H7 (cell line): ENCODE measurements at places on chromosomes 11 and 22. TPM values are rescaled to one million over a fixed set of nuclear protein-coding genes. Genes with fewer than 3 reads are reported as not detected.
A peak's percentile ranks its signal among the peaks of the same experiment; 100 is the strongest.

DNA sequence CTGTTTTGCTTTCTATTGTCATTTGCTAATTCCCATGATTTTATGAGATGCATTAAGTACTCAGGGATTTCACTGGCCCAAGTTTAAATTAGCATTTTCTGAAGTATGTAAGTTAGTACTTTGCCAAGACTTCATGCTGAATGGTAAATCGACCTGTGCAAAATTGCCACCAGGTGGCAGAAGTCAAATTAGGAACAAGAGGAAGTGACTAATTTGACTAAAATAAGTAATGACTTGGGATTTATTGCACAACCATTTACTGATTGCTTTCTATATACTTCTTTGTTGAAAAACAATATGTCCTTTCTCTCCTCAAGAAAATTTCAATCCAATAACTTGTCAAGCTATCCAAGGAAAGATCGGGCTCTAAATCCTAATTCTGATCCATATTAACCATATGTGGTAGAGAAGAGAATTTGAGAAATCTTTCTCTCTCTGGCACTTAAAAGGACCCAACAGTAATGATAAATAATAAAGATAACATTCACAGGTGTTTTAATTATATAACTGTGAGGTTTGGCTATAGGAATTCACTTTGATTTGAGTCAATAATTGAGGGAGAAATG is 253.7 kb upstream of the CHORDC1 start:
- DNase-seq: no peak

DNA sequence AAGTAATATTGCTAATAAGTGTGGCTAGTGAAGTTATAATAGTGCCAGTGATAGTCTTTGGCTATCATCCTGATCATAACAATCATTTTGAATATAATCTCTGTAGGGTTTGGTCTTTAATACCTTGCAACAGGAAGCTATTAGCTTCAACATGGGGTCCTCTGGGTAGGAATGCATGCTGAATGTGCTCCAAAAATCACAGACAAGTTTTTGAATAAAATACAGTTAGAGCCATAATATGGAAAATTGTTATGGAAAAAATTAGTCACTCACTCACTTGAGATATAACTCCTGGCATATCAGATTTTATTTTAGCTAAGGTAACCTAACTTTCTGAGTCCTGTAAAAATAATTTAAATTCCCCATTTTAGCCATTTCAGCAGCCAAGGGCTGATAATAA is 95.4 kb upstream of the MTMR2 start:
- no peak for DNase-seq

Gene KCNK4
- not detected in 2 replicates for total RNA-seq

DNA sequence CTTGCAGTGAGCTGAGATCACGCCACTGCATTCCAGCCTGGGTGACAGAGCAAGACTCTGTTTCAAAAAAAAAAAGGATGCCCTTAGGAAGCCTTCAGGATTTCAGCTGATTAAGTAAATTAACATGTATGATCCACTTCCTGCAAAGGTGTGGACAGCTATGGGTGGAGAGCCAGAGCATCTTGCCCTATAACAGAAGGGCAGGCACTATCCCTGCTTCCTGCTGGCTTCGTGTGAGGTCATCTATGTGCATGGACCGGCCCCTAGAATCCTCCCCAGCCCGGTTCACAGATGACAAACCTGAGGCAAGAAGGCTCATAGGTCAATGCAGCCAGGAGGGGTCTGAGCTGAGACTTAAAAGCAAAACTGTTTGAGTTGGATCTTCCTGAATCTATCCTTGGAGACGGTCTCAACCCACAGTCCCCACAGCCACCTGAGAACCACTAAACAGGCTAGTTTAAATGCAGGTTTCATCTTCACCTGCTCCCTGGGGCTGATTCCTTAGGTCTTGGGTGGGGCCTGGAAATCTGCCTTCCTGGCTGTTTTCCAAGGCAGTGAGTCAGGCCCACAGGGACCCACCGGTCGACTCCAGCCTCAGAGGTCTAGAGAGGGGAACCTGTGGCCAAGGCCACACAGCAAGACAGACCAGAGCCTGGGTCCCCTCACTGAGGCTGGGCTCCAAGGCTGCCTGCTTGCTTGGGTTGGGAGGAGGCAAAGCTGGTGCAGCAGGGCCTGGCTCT is 55.2 kb upstream of the MPEG1 start:
- no peak for DNase-seq

DNA sequence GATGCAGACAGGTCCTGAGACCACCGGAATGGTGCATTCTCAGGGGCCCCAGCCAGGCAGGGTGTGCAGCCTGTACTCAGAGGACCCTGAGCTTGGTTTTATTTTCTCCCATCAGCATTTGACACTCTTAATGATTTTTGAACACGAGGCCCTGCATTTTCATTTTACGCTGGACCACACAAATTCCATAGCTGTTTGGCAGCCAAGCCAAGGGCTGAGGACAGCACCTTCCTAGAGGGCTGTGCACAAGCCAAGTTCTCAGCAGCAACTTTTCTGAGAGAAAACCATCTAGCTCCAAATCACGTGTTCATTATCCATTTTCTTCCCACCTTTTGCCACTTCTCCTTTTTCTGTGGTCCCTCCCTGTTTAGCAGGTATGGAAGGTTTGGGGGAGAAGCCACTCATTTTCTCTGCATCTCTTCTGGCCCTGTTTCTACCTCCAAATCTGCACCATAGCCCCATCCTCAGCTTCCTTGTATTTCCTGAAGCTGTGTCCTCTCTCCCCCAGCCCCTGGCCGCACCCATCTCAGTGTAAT is 60.4 kb downstream of the TRAF6 start:
- DNase-seq: no peak

- no peak for DNase-seq
These were observed 13.5 kb upstream of the FTH1 start for GRCh38 chr11:61980783-61981541.

Gene CDHR5
- not detected in 2 replicates for total RNA-seq

DNA sequence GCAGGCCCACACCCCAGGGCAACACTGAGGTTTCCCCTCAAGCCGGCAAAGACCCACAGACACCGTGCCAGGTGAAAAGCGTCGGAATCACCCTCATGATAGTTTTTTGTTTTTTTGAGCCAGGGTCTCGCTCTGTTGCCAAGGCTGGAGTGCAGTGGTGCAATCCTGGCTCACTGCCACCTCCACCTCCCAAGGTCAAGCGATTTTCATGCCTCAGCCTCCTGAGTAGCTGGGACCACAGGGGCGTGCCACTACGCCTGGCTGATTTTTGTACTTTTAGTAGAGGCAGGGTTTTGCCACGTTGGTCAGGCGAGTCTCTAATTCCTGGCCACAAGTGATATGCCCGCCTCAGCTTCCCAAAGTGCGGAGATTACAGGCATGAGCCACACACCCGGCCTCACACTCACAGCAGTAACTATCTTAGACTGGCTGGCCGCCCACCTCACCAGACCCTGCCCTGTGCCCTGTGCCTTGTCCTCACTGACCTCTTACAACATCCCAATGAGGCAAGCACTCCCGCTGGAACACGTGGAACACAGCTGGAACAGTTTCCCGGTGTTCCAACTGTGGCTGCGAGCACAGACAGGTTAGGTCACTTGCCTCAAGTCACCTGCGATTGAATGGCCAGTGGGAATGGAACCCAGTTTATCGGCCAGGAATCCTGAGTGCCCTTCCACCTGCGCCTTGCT is 21.1 kb downstream of the LRRC10B start:
- no peak for DNase-seq

Gene POLR2L
- 96.1 and 135 TPM in 2 replicates for total RNA-seq

DNA sequence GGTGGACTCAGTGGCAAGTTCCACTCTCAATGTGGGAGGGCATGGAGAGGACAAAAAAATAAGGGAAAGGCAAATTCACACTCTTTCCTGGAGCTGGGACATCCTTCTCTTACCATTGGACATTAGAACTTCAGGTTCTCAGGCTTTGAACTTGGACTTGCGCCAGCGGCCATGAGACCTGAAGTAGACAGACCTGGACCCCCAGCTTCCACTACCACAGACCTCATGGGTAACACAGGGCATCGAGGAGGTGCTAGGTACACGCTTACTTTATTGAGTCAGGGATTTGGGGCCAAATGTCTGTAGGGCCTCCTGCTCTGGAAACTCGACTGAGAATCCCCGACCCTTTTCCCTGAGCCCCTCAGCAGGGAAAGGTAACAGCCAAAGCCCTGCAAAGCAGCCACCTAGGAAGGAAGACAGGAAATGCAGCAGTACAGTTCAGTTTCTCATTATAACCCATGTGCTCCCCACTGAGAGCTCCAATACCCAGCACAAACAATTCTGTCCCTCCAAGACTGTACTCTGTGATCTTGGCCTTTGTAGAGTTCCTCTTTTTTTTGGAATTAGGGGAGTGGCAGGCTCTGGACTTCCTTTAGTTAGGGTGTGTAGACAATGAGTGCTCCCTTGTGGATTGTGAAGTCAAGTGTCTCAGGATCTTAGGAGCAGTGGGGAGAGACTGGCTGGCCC is 5.7 kb downstream of the CHRNA10 start:
- no peak for DNase-seq

Gene CD248
- total RNA-seq: 0.83 and 1.4 TPM in 2 replicates

GRCh38 chr11:72522186-72522585 is 87.9 kb upstream of the CLPB start:
- no peak for DNase-seq

DNA sequence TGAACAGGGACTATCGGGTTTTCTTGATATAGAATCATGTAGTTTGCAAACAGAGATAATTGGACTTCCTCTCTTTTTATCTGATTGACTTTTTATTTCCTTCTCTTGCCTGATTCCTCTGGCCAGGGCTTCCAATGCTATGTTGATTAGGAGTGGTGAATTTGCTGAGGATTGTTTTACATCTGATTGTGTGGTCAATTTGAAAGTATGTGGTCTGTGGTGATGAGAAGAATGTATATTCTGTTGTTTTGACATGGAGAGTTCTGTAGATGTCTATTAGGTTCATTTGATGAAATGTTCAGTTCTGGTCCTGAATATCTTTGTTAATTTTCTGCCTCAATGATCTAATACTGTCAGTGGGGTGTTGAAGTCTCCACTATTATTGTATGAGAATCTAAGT is 713.2 kb upstream of the CCDC179 start:
- DNase-seq: no peak

DNA sequence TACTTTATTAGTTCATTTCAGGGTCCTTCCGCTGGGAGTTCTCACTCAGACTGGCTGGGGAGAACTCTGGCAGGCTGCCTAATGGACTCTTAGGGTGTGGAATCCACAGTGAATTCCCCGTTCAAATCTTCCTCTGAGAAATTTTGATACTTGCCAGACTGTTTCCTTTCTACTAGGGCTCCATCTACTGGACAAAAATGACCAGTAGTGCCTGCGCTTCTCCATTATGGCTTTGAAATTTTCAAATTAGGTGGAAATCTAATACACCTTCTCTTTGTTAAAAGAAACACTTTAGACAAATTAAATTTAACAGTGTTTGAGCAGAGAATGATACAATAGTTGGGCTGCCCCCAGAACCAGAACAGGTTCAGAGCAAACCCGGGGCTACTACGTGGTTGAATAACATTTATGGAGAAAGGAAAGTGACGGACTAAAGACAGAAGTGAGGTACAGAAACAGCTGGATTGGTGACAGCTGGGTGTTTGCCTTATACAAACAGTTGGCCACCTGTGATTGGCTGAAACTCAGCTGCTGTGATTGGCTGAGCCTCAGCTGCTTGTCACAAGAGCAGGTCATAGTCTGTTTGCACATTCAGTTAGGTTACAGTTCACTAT is 52.9 kb upstream of the FDX1 start:
- peak; percentile 47 for DNase-seq

GRCh38 chr11:33772870-33773269 is 1.4 kb downstream of the FBXO3 start:
- DNase-seq: no peak

GRCh38 chr11:30938171-30938570 is 352.0 kb upstream of the MPPED2 start:
- no peak for DNase-seq

- no peak for DNase-seq
These were observed 1.7 kb upstream of the DGCR2 start for GRCh38 chr22:19123936-19124335.

GRCh38 chr22:23055449-23056179 is 14.7 kb upstream of the GNAZ start:
- peak; percentile 4 for DNase-seq

DNA sequence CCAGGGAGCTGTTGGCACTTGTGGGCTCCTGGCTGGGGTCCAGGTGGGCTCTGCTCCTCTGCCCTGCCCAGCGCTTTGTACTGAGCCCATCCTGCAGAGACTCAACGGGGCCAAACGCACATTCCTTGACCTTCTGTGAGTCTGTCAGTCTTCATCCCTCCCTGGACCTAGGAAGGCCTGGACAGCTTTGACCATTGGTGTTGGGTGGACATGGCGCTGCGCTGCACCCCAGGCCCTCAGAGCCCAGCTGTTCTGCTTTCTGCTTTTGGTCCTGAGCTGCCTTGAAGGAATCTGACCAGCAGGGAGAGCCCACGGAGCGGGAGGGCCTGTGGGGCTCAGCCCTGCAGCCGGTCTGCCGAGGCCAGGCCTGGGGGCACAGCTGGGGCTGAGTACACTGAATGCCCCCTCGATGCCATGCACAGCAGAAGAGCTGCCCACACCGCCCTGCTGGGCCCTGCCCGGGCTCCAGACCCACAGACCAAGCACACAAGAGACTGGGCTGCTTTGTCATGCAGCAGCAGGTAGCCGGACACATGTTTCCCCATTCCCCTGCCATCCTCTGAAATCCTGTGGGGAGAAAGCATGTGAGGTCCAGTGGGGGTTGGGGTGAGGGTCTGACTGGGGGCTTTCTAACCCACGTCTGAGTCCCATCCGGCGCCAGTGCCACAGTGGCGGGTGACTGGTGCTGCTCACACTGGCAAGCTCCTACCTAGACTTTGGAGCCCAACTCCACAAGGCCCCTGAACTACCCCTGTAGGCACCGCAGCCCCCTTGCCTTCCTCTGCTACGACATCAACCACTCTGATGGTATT is 24.1 kb upstream of the CCDC188 start:
- DNase-seq: peak; percentile 88

Gene KRTAP5-11
- 0.92 TPM in 1 of 2 replicates, not detected in the other for total RNA-seq

Gene HEPN1
- not detected in 2 replicates for total RNA-seq

DNA sequence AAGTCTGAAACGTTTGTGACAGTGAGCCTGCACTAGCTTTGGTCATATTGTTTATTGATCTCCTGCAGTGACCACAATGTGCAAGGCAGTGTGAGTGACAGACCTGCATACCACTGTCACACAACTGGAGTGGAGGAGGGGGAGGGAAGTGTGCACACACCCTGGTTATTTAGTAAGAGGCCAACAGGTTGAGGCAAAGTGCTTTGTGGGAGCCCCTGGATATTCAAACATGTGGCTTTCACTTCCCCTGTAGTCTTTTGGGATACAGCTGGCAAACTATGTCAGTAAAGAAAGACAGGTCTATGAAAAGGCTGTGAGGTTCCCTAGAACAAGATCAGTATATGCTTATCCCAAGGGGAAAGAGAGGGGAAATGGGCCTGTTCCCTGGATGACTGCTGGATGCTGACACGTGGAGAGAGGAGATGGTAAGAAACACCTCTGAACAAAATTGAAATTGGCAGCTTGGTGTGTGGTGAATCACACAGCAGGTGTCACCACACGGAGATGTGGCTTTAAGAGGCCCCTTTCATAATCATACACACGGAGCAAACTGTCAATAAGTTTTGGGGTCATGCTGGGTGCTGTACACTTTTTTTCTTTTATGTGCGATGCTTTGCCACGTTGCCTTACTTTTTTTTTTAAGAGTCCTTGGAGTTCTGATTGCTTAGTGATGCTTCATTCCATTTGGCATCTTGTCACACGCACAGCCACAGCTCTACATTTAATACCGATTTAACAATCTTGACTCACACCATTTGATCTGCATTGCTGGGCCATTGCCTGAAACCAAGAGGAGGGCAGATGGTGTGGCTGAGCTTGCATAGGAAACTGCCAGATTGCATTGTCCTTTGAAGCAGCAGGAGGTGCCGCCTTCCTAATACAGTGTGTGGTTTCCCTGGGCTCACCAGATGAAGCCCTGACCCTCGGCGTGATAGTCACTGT is 11.3 kb downstream of the OSBP2 start:
- DNase-seq: no peak

Gene TP53I11
- 34.6 and 46.9 TPM in 2 replicates for total RNA-seq

Gene FADD
- total RNA-seq: 100 and 101 TPM in 2 replicates

Gene TIMM10B
- 23.1 and 24.9 TPM in 2 replicates for total RNA-seq
